Activated naive CD4-positive, alpha-beta T cell (primary cell): ENCODE measurements at places on chromosomes 1 and 21.

DNA sequence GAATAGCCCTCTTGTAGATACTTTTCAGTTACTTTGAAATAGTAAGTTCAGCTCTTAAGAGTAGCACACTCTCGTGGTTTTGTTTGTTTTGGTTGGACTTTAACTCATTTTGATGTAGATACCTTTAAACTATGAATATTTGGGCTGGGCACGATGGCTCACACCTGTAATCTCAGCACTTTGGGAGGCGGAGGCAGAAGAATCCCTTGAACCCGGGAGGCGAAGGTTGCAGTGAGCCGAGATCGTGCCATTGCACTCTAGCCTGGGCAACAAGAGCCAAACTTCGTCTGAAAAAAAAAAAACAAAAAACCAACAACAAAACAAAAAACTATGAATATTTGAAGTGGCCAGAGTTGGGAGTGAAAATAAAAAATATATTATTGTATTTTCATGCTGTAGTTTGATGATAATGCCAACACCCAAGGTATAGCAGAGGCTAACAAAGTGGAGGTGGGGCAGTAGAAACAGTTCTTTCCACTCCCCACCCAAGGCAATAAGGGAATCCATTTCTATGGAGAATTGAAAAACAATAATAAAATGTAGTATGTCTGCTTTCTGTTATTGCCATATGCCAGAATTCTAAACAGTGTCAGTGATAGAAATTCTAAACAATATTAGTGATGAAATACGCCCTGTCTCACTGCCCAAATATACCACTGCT, 1.7 kb downstream of the ZNF326 start:
- no peak for DNase-seq

DNA sequence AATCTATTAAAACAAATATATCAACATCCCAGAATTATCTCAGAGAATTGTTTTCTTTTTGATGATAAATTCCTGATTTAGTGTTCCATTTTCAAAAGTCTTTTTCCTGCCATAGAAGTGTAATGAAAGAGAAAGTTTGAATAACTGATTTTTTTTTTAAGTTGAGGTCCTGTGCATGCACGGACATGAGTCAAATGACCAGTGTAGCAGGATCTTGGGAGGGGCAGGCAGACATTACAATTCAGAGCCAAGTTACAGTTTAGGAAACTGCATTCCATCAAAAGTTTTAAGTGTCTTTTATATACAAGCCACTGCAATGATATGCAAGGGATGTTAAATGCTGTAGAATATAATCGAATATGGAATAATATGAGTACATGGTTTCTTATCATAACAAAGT, 227.5 kb downstream of the HMCN1 start:
- no peak for DNase-seq

DNA sequence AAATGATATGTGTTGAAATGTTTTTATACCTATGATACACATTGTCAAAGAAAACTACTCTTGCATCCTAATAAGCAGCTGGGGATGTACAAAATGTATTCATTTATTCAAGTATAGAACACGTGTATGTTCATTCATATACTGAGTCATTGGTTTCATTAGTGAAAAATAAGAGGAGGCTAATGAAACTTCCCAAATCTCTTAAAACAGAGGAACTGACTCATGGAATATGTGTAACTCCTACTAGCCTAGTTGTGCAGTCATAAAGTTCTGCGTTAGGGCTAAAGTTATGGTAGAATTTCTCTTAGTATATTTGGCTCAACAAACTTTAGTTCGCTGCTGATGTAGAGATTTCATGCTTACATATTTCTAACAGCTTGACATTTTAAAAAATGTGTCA, 441.6 kb downstream of the NCAM2 start:
- DNase-seq = no peak

- DNase-seq = no peak
Measured at GRCh38 chr21:31151156-31152045, 113.1 kb upstream of the KRTAP19-8 start.

- DNase-seq = no peak
Measured at GRCh38 chr1:22328331-22329147, 123.1 kb upstream of the ZBTB40 start.

GRCh38 chr1:21909787-21910503, 27.2 kb downstream of the HSPG2 start:
- DNase-seq = peak; percentile 6

- DNase-seq = no peak
Measured at GRCh38 chr1:37890378-37891014, 31.1 kb upstream of the MTF1 start.

GRCh38 chr1:50346621-50347020, 76.6 kb downstream of the DMRTA2 start:
- DNase-seq = no peak

- DNase-seq = no peak
Measured at GRCh38 chr1:235960809-235961208, 94.1 kb upstream of the LYST start.

DNA sequence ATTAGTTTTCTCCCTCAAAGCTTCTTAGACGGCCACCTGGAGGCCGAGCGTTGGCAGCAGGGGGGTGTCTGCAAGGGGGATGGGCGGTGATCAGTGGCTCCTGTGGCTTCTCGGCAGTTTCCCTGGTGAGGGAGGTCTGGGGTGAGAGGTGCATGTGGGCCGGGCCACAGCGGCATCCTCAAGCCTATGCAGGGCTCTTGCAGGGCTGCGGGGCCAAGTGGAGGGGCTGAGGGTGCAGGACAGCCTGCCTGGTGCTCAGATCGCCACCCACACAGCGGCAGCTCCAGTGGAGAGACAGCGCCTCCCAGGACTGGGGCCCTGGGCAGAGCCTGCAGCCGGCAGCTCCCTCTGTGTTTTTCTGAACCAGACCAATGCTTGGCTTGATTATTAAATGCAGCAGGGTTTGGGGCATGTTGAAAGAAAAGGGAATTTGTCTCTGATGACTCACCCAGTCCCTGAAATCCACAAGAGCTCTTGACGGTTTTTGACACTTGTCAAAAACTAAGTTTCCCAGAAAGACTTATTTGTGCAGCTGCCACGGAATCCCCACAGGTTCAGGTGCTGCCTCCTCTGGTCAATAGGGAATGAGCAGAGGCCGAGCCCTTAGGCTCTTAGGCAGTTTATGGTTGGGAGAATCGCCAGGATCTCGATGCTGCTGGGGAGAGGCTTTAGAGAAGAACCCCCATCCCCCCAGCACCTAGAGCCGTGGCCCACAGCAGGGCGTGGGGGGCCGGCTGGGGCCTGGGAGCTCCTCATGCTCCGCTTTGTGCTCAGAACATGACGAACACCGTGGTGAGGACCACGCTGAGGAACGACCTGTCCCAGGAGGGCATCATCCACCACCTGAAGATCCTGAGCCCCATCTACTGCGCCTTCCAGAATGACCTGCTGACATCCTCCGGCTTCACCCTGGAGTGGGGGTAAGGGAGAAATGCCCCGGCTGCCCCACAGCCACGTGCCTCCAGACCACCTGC, 54.7 kb downstream of the UMODL1 start:
- no peak for DNase-seq

- DNase-seq = peak; percentile 7
Measured at GRCh38 chr1:64864018-64864940, 102.1 kb downstream of the JAK1 start.

DNA sequence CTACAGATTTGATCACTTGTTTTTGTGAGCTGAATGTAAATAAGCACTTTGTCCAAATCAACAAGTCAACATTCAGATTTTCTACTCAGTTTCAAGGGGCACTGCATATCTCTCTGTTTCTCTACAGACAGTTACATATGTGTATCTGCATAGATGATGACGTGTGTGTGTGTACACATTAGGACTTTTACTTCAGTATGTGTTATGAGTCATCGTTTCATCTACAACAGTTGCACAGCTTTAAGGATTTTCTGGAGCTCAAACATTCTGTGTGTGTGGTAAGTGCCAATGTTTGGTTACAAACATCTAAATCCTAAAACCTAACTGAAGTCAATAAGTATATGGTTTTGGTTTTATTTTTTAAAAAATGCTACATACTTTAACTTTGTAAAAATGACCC, 494.5 kb upstream of the PBX1 start:
- DNase-seq = no peak

DNA sequence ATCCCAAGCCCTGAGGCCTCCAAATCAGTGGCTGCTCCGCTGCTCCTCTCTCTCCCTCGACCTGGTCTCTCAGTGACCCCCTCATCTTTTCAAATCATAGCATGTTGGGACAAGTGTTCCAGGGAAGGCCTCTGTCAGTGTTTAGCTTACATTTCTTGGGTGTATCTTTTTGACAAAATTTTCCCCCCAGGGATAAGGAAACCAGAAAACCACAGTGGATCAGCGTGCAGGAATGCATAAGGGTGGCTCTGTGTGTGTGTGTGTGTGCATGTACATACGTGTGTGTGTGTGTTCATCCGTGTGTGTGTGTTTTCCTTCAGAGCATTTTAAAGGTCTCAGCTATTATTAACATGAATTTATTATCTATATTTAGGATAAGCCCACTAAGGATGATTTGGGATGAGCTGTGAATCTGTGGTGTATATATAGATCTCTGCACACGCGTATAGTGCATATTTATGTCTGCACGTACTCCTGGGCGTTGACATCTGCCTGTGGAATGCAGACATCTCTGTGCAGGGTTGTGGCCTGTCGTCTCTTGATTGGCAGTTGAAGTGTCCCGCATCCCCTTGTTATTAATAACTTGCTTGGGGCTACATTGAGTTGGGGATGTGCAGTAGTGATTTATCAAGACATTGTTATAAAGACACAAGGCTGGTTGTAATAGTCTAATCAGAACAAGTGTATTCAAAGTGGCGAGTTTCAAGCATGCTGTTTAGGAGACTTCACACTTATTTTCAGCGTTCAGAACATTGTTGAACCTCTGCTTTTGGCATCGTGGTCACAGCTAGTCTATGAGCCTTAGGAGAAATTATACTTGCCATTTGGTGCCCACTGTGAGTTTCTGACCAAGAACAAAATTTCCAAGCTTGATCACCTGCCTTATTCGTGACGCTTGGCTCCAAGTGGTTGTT, 55.6 kb downstream of the GALNT2 start:
- DNase-seq = no peak

GRCh38 chr1:35506960-35507912, 50.0 kb downstream of the KIAA0319L start:
- DNase-seq = no peak
